ENCODE measurements at places on chromosomes 1 and 21. TPM values are rescaled to one million over a fixed set of nuclear protein-coding genes. Genes with fewer than 3 reads are reported as not detected.

Gene LEMD1
- total RNA-seq, result not detected

Gene OR6K3
- not detected for total RNA-seq

Gene ESRRG
- total RNA-seq, result 4.5 TPM

Gene UBASH3A
- not detected for total RNA-seq

Gene TSTD1
- total RNA-seq, result 93.3 TPM

Gene TSNAX
- total RNA-seq, result 22.4 TPM

Gene PODN
- total RNA-seq, result 19.0 TPM

Gene SMIM11
- 3.7 TPM for total RNA-seq

Gene PSRC1
- total RNA-seq, result 4.1 TPM

Gene ATP8B2
- 28.0 TPM for total RNA-seq

Gene FAM177B
- 2.0 TPM for total RNA-seq

Gene ANKRD35
- total RNA-seq, result 62.7 TPM

Gene SEMA6C
- 5.5 TPM for total RNA-seq

Gene PLA2G2F
- 18.6 TPM for total RNA-seq

Gene ATAD3B
- 71.9 TPM for total RNA-seq

Gene LMX1A
- not detected for total RNA-seq

Gene CNST
- total RNA-seq, result 25.4 TPM

Gene MAEL
- not detected for total RNA-seq

Gene MPZ
- 3.9 TPM for total RNA-seq

All from suprapubic skin (tissue), 4 donors.